ENCODE measurements at places on chromosomes 12 and 14. TPM values are rescaled to one million over a fixed set of nuclear protein-coding genes. Genes with fewer than 3 reads are reported as not detected.
A peak's percentile ranks its signal among the peaks of the same experiment; 100 is the strongest.

Gene DPPA3
- not detected for total RNA-seq

Gene CEBPE
- total RNA-seq, result not detected

GRCh38 chr14:92492258-92492657, 21.3 kb upstream of the RIN3 start:
- peaks cover 14% of the 10 kb centered on the region for H3K27me3 ChIP-seq
- H3K4me3 ChIP-seq, result no peak overlapping the region
- DNase-seq, result no peak
- no peaks in the 10 kb centered on the region for H3K4me1 ChIP-seq

GRCh38 chr12:109264095-109264942, 44.8 kb downstream of the FOXN4 start:
- no peak overlapping the region for H3K27ac ChIP-seq
- peak; percentile 92 for DNase-seq
- no peak overlapping the region for H3K4me3 ChIP-seq

DNA sequence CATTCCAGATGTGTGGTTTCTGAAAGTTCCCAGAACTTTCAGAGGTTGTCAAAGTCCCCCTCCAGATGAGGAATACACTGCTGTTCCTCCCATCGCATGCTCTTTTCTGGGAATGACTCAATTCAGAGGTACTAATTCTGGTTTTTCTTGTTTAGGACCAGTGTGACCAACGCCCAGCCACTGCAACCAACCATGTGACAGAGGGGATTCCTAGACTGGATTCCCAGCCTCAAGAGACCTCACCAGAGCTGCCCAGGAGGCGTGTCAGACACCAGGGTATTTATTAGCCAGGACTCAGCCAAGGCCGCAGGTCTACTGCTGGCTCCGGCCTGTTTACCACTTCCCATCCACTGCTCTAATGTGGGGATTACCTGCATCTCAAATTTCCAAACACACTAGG, 24.2 kb downstream of the TRAFD1 start:
- H3K27ac ChIP-seq, result peak overlapping the region; percentile 71
- peaks cover 23% of the 10 kb centered on the region for H3K4me1 ChIP-seq
- DNase-seq, result peak; percentile 90
- H3K27me3 ChIP-seq, result no peaks in the 10 kb centered on the region
- H3K36me3 ChIP-seq, result peaks cover 64% of the 10 kb centered on the region

Gene CAND1
- 197 TPM for total RNA-seq

- H3K4me1 ChIP-seq, result no peaks in the 10 kb centered on the region
- no peak overlapping the region for H3K4me3 ChIP-seq
- H3K27ac ChIP-seq, result no peak overlapping the region
- no peak for DNase-seq
- no peaks in the 10 kb centered on the region for H3K36me3 ChIP-seq
- H3K27me3 ChIP-seq, result peaks cover 13% of the 10 kb centered on the region
These were observed 29.6 kb downstream of the SMUG1 start for GRCh38 chr12:54159140-54159539.

Gene RNASE11
- not detected for total RNA-seq

DNA sequence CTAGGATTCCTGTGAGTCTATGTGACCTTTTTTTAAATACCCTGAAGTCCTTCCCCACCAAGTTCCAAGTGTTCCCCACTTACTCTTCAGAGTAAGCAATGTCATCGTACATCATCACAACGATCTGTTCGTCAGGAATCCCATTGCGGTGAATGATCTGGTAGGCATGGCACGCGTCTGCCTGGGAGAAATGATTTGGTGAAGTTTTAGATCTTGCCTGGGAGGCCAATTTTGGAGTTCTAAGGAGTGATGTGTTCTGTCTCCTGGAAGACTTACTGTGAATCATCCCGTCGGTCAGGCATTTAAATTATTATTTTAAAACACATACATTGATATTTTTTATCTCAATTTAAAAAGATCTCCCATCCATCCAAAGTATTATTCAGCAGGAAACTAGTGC, 29.8 kb downstream of the LGMN start:
- peaks cover 7% of the 10 kb centered on the region for H3K36me3 ChIP-seq
- DNase-seq, result no peak
- no peak overlapping the region for H3K4me3 ChIP-seq
- no peak overlapping the region for H3K27ac ChIP-seq

GRCh38 chr12:54419088-54419887, at the start of gene ITGA5:
TSS of gene ITGA5 (minus strand) at chr12:54419266. CDS start at chr12:54419198, 68 bp downstream.
- peak within 1 kb of the TSS; percentile 82 for H3K4me3 ChIP-seq
- peak; percentile 66 for DNase-seq
- H3K27me3 ChIP-seq, result peaks cover 36% of the 10 kb centered on the region
- H3K27ac ChIP-seq, result peak within 1 kb of the TSS; percentile 33
- H3K36me3 ChIP-seq, result peaks cover 16% of the 10 kb centered on the region

All from Calu3 (cell line).